ENCODE measurements at places on chromosomes 16 and 17. TPM values are rescaled to one million over a fixed set of nuclear protein-coding genes. Genes with fewer than 3 reads are reported as not detected.

ZNF385C gene
- total RNA-seq = not detected

GRCh38 chr16:80369138-80369958 is 171.4 kb upstream of the DYNLRB2 start:
- no peak overlapping the region for H3K27ac ChIP-seq
- no peak for DNase-seq
- no peaks in the 10 kb centered on the region for H3K27me3 ChIP-seq

DNA sequence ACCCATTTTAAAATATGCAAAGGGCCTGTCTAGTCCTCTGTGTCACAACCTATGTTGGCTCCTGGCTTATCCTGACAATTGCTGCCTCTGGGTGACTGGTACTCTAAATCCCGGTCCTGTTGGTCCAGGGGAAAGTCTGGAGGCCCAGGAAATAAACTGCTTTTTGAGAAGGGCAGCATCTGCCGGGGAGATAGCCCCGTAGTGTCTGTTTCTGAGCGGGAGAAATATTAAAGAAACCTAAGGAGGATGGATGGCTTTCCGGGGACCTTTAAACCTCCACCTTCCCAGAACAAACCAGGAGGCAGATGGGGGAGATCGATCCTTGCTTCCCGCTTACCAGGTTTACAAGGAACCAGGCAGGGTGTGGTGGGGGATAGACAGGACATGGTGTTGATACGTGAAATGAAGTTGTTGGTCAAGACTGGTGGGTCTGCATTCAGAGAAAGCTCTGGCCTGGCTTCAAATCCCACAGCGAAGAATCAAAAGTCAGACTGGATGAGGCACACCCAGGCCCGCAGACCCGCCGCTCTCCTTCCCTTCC is 3.8 kb downstream of the HOXB2 start:
- peaks cover 10% of the 10 kb centered on the region for H3K4me1 ChIP-seq
- no peaks in the 10 kb centered on the region for H3K36me3 ChIP-seq
- peak overlapping the region; percentile 92 for H3K27ac ChIP-seq
- peaks cover 4% of the 10 kb centered on the region for H3K27me3 ChIP-seq

CACNA1H gene
- 0.31 TPM for total RNA-seq

- no peaks in the 10 kb centered on the region for H3K36me3 ChIP-seq
- no peak overlapping the region for H3K4me3 ChIP-seq
- no peaks in the 10 kb centered on the region for H3K27me3 ChIP-seq
- no peak overlapping the region for H3K27ac ChIP-seq
- no peak for DNase-seq
- no peaks in the 10 kb centered on the region for H3K4me1 ChIP-seq
Observed at GRCh38 chr17:71304498-71305158, 816.2 kb upstream of the SOX9 start.

DNA sequence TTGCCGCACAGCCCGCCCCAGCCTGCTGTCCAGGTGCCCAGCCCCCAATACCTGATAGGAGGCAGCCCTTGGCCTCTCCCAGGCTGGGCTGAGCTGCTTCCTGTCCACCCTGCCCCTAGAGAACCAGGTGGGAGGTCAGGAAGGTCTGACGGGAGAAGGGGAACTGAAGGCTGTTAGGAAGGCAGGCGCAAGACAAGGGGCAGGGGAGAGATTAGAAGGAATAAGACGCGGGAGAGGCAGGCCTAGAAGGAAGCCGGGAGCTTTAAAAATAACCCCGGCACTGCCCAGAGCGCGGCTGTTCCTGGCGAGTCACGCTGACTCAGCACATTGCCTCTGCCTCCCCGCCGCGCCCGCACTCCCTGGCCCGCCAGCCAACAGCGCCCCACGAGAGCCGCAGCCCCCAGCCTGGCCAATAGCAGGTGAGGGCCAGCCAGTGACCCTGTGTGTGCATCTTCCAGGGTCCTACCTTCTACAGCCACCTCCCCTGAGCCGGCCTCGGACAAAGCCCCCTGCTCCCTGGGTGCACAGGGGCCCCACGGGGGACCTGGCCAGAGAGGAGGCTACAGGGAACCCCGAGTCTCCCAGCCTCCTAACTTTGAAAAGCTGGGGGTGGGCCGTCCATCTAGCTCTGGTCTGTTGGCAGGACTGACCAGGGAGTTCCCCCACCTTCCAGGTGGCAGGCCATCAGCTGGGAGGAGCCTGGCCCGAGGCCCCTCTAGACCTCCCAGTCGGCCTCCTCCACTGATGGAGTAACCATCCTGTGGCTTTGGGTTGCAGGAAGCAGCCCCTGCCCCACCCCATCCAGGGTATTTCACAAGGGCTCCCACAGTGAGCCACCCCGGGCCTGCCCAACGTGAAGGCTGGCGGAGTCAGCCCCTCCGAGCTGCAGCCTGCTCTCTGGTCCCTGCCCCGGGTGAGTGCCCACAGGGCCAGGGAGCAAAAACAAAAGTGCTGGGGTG is 4.0 kb downstream of the MAFG start:
- DNase-seq = no peak
- peak overlapping the region; percentile 69 for H3K27ac ChIP-seq
- peaks cover 1% of the 10 kb centered on the region for H3K27me3 ChIP-seq
- H3K36me3 ChIP-seq = no peaks in the 10 kb centered on the region

ODAD4 gene
- 0.57 TPM for total RNA-seq

DNA sequence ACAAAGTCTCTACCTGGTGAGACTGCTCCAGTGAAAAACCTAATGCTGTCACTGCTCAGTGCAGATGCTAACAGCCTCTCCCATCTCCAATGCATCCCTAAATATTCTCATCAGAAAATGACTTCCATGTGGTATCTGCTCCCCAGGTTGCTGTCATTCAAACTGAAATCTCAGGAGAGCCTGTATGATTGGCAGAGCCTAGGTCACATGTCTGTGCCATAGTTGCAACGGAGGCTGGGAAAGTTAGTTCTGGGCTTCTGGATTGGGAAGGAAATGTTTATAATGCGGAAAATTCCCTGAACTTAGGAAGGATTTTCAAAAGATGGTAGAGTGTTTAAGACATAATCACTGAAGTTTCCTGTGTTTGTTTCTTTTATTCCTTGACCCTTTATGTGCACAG is 206.4 kb upstream of the ZKSCAN2 start:
- no peaks in the 10 kb centered on the region for H3K4me1 ChIP-seq
- H3K36me3 ChIP-seq = no peaks in the 10 kb centered on the region
- DNase-seq = no peak
- no peaks in the 10 kb centered on the region for H3K27me3 ChIP-seq
- no peak overlapping the region for H3K27ac ChIP-seq
- no peak overlapping the region for H3K4me3 ChIP-seq

SHBG gene
- total RNA-seq = not detected

PCGF2 gene
- total RNA-seq = 0.72 TPM

HS3ST2 gene
- total RNA-seq = not detected

DNA sequence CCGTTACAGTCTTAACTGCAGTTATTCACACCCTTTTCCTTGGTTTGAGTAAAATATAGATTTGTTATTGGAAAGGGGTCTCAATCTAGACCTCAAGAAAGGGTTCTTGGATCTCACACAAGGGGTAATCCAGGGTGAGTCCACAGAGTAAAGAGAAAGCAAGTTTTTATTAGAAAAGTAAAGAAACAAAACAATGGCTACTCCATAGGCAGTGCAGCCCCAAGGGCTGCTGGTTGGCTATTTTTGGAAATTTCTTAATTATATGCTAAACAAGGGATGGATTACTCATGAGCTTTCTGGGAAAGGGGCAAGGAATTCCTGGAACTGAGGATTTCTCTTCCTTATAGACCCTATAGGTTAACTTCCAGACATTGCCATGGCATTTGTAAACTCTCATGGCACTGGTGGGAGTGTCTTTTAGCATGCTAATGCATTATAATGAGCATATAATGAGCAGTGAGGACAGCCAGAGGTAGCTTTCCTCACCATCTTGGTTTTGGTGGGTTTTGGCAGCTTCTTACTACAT is 24.5 kb upstream of the MILR1 start:
- no peak overlapping the region for H3K4me3 ChIP-seq
- no peak for DNase-seq
- H3K4me1 ChIP-seq = no peaks in the 10 kb centered on the region
- H3K27me3 ChIP-seq = no peaks in the 10 kb centered on the region

DNA sequence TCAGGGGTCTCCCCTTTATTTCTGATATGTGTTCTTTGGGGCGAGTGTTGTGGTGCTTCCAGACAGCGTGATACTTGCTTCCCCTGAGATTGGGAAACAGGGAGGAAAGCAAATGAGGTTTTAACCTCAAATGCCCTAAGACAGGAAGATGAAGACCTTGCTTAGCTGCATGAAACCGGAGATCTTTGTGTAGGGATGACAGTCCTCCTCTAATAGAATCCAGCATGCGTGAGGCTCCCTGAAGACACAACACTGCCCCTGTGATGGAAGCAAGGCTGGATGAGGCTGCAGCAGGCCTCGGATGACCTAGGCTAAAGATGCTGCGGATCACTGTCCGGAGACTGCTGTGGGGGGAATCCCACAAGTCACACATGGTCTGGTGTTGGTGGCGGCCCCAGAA is 491.0 kb downstream of the CDH13 start:
- H3K4me1 ChIP-seq = no peaks in the 10 kb centered on the region
- H3K36me3 ChIP-seq = no peaks in the 10 kb centered on the region
- no peak for DNase-seq
- no peak overlapping the region for H3K27ac ChIP-seq
- no peak overlapping the region for H3K4me3 ChIP-seq

GRCh38 chr16:56370185-56370874 is 55.0 kb downstream of the AMFR start:
- no peak for DNase-seq
- H3K27ac ChIP-seq = no peak overlapping the region
- no peak overlapping the region for H3K4me3 ChIP-seq
- peaks cover 24% of the 10 kb centered on the region for H3K36me3 ChIP-seq

DNA sequence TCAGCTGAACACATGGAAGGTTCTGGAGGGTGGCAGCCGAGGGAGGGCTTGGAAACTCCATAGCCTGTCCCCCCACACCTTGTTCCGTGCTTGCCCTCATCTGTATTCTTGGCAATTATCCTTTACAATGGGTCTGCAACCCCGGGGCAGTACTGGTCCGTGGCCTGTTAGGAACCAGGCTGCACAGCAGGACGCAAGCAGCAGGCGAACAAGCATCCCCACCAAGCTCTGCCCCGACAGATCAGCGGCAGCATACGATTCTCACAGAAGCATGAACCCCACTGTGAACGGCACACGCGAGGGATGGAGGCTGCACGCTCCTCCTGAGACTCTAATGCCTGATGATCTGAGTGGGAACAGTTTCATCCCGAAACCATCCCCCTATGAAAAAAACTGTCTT is 6.2 kb downstream of the WDR45B start:
- H3K4me3 ChIP-seq = no peak overlapping the region
- H3K4me1 ChIP-seq = peaks cover 19% of the 10 kb centered on the region
- no peaks in the 10 kb centered on the region for H3K27me3 ChIP-seq
- peaks cover 37% of the 10 kb centered on the region for H3K36me3 ChIP-seq

DNA sequence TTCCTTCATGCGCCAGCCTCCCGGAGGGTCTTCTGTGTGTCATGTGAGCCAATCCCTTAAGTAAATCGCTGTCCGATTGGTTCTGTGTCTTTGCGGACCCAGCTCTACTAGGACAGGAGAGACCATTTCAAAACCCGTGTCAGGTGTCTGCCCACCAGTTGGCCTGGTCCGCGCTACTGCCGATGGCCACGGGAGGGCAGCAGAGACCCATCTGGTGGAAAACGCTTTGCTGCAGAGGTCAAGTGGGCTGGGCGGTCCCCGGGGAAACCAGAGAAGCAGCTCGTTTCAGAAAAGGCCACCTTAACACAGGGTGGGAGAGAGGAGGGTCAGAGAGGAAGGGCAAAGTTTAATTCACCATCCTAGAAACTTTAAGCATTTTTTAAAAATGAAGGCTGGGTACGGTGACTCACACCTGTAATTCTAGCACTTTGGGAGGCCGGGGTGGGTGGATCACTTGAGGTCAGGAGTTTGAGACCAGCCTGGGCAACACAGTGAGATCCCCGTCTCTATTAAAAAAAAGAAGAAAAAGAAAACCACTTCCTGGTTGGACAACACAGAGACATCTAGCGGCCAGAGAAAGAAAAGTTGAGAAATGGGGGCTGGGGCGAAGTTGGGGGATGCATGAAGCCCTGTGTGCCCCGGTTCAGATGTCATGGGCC is 2.8 kb upstream of the CIBAR2 start:
- no peaks in the 10 kb centered on the region for H3K27me3 ChIP-seq
- no peaks in the 10 kb centered on the region for H3K36me3 ChIP-seq
- H3K4me3 ChIP-seq = peak overlapping the region; percentile 17
- H3K4me1 ChIP-seq = peaks cover 8% of the 10 kb centered on the region
- DNase-seq = peak; percentile 59

GRCh38 chr17:63150994-63151464 is 185.0 kb downstream of the TANC2 start:
- no peaks in the 10 kb centered on the region for H3K4me1 ChIP-seq
- H3K36me3 ChIP-seq = no peaks in the 10 kb centered on the region
- no peaks in the 10 kb centered on the region for H3K27me3 ChIP-seq

FAM20A gene
- total RNA-seq = not detected

ITGAX gene
- 2.1 TPM for total RNA-seq

- no peak overlapping the region for H3K4me3 ChIP-seq
- H3K36me3 ChIP-seq = no peaks in the 10 kb centered on the region
- no peak overlapping the region for H3K27ac ChIP-seq
- DNase-seq = no peak
- no peaks in the 10 kb centered on the region for H3K27me3 ChIP-seq
Observed at GRCh38 chr17:27268394-27269085, 25.4 kb upstream of the WSB1 start.

GRCh38 chr17:13917634-13918033 is 151.7 kb upstream of the COX10 start:
- no peak overlapping the region for H3K27ac ChIP-seq
- no peaks in the 10 kb centered on the region for H3K27me3 ChIP-seq
- no peak overlapping the region for H3K4me3 ChIP-seq

TAT gene
- not detected for total RNA-seq

RNF43 gene
- total RNA-seq = 0.47 TPM

DNA sequence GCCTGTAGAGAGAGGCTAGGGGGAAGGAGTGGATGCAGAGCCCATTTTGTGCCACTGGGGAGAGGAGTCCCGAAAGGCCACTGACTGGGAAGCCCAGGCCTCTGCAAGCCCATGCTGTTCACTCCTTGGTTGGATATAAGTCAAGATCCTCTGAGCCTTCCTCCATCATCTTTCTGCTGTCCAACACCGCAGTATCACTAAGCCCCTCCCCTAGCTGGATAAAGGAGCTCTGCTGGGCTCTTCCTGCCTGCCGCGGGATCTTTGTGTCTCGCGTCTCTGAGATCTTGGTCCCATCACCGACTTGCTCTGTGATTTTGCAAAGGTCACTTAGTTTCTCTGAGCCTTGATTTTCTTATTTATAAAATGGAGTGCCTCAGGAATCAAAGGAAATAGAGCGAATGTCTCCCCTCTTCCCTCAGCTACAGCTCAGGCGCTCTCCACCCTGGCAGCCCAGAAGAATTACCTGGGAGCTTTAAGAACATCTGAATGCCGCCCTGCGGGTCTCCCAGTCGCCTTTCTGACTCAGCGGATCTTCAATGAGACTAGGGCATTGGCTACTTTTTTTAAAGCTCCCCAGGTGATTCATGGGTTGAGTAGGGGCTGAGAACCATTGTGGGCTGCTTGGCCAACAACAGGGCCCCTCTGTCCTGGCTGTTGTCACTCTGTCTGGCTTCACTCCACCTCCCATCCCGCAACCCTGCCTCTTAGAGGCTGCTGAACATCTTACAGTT is 25.2 kb upstream of the TMEM220 start:
- no peak overlapping the region for H3K4me3 ChIP-seq
- no peaks in the 10 kb centered on the region for H3K4me1 ChIP-seq
- no peaks in the 10 kb centered on the region for H3K36me3 ChIP-seq
- H3K27me3 ChIP-seq = no peaks in the 10 kb centered on the region
- DNase-seq = no peak
- no peak overlapping the region for H3K27ac ChIP-seq

TM4SF5 gene
- total RNA-seq = not detected

GRCh38 chr17:78351449-78352006 is 8.3 kb downstream of the SOCS3 start:
- DNase-seq = no peak
- H3K27me3 ChIP-seq = no peaks in the 10 kb centered on the region
- H3K4me3 ChIP-seq = no peak overlapping the region
- no peak overlapping the region for H3K27ac ChIP-seq
- H3K4me1 ChIP-seq = peaks cover 73% of the 10 kb centered on the region
- H3K36me3 ChIP-seq = no peaks in the 10 kb centered on the region
